ENCODE measurements at places on chromosomes 1 and 21.

DNA sequence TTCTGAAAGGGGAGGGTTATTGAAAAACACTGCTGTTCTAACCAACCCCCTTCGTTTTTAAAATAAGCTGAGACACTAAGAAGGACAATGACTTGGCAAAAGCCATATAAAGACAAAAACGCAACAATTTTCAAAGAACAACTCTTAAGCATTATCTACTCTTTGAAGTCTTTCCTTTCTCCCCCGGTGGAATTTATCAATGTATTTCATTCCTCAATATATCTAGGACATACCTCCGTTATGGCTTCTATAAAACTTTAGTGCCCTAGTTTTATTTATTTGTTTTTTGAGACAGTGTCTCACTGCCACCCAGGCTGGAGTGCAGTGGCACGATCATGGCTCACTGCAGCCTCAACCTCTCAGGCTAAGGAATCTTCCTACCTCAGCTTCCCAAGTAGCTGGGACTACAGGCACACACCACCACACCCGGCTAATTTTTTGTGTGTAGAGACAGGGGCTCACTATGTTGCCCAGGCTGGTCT lies 3.2 kb downstream of the NRDC start:
- no peak for DNase-seq

GRCh38 chr1:22236900-22237299 lies 94.0 kb upstream of the WNT4 start:
- DNase-seq, result no peak

- peak; percentile 60 for DNase-seq
Measured at GRCh38 chr1:77545970-77546369, 136.5 kb downstream of the ZZZ3 start.

DNA sequence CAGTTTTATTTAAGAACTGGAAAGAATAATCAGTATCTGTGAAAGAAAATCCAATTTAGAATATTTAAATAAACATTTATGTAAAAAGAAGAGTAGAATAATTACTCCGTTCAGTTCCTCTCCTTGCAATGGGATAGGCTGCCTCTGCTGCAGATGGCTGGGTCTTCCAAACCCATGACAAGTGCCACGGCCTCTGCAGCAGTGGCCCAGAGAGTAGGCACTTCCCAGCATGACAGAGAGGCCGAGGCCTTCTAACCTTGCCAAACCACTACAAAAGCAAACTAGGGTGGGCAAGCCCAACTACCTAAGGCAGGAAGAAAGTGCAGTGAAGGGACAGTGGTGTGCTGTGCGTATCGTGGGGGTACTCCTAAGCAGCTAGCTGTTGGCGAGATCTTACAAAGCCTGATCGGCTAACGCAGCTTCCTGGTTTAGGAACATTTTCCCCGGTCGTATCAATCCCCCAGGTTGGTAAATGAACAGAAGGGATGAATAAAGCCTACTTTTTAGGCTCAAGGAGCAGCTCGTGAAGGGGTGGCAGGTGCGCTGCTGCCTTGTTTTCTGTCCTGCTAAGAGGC lies 14.5 kb downstream of the ICMT start:
- no peak for DNase-seq

DNA sequence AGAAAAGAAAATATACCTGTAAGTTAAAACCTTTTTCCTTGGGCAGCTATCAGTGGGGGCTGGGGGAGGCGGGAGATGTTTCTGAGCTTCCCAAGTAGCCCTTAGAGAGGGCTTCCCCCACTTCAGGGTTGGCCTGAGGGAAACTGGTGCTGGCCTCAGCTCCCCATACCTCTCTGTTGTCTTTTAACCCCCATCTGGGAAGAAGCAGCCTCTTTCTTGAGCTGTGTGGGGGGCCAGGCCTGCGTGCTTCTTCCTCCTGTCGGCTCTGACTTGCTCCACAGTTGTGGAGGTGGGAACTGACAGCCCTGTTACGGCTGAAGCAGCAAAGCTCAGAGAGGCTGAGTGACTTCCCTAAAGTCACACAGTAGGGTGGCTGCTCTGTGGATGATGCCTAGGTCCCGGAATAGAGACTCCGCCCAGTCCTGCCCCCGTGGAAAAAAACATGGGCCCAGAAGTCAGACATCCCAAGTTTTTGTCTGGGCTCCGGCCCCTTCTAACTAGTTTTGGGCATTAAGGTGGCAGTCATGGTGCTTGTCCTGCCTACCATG lies 55.2 kb downstream of the ATP5PO start:
- DNase-seq, result no peak

DNA sequence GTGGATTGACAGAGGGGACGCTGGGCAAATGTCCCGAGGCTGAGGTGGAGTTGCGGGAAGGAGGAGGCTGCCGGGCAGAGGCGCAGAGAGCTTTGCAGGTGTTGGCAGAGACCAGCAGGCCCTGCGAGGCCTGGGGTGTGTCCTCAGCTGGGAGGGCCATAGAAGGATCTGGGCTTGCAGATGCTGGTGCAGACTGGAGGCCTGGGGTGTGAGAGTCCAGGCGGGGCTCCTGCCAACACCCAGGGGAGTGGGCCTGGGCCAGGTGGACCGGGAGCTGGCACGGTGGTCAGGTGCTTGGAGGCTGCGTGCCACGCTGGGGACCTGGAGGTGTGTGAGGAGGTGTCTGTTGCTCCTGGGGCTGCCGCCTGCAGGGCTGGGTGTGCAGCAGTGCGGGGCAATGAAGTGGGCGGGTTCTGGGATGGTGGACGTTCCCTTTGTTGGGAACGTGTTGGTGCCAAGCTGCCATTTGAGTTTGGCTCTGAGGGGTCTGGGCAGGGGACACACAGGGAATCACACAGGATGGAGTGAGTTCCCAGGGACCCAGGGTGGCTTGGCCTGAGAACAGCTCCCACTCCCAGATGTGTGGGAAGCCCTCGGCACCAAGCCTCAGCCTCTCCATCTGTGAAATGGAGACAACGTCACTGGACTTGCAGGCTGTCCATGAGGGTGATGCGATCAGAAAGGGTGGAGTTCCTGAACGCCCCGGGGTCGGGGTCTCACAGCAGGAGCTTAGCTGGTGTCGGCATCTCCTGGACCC lies 39.9 kb upstream of the POFUT2 start:
- no peak for DNase-seq

- no peak for DNase-seq
Measured at GRCh38 chr1:170049176-170049800, 25.2 kb downstream of the KIFAP3 start.

- DNase-seq, result no peak
Measured at GRCh38 chr1:55812281-55812680, 597.1 kb upstream of the USP24 start.

DNA sequence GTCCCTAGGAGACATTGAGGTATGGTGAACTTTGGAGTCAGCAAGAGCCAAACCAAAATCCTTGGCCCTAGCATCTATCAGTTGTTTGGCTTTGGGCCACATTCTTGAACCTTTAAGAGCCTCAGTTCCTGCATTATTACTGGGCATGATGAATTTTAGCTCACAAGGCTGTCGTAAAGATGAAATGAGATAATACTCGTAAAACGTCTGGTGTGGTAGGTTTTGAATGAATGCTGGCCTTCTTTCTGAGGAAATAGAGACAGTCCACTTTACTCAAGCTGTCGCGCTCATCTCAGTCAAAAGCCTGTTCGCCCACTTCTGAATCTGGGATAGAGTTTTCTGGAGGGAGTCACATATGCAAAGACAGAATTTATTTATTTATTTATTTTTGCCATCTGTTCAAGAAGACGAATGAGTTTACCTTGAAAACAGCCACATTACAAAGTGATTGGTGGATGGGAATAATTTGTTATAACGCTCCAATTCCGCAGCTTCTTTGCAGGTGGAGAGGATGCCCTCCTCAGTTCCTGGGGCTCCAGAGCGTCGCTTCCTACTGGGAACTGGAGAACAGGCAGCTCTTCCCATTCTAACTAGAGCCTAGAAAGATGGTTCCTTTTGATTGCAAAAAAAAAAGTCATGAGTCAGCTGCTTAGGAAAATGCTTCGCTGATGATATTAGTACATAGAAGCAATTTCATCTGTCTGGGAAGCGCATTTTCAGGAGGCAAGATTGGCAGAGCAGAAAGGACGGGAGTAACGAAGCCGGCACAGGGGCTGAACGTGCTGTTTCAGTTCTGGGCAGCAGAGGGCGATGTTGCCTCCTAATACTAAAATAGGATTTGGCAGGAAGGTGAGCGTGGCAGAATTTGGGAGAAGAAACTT lies 49.9 kb upstream of the CYP2J2 start:
- DNase-seq, result peak; percentile 64

- DNase-seq, result peak; percentile 80
Measured at GRCh38 chr1:203858055-203858454, 3.3 kb upstream of the SNRPE start.

DNA sequence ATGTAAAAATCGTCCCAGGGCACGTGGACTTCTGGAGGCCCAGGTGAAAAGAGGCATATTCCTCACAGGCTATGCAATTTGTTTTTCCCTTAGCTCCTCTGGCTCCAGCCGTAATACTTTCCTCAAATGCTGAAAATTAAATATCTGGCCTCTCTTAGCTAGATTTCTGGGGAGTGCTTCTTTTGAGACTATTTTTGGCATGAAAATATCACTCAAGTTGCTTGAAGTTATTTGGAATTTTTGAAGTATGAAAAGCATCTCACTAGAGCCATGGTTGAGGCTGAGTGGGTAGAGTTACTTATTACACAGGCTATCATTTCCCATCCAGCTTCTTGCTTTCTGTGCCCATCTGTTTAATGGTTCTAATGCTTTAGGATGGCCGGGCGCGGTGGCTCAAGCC lies 59.7 kb downstream of the MYOM3 start:
- DNase-seq, result no peak

- DNase-seq, result no peak
Measured at GRCh38 chr1:31581821-31582810, 5.8 kb downstream of the TINAGL1 start.

DNA sequence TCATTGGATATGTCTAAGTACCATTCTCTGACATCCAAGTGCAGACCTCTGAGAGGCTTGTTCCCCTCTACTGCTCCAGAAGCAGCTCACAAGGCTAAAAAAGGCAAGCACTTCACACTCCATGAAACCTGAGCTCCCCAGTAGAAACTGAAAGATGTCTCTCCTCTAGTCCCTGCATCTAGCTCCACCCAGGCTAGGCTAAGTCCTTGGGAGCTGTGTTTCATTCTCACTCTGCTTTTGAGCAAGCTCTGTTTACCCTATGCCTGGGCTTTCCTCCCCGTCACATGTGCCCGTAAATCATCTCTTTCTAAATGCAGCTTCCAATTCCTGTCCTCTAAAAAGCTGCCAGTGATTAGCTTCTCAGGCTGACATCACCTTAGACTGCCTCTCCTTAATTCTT lies 39.0 kb downstream of the LRRC71 start:
- DNase-seq, result no peak

GRCh38 chr1:119731741-119732430 lies 20.2 kb downstream of the PHGDH start:
- no peak for DNase-seq

DNA sequence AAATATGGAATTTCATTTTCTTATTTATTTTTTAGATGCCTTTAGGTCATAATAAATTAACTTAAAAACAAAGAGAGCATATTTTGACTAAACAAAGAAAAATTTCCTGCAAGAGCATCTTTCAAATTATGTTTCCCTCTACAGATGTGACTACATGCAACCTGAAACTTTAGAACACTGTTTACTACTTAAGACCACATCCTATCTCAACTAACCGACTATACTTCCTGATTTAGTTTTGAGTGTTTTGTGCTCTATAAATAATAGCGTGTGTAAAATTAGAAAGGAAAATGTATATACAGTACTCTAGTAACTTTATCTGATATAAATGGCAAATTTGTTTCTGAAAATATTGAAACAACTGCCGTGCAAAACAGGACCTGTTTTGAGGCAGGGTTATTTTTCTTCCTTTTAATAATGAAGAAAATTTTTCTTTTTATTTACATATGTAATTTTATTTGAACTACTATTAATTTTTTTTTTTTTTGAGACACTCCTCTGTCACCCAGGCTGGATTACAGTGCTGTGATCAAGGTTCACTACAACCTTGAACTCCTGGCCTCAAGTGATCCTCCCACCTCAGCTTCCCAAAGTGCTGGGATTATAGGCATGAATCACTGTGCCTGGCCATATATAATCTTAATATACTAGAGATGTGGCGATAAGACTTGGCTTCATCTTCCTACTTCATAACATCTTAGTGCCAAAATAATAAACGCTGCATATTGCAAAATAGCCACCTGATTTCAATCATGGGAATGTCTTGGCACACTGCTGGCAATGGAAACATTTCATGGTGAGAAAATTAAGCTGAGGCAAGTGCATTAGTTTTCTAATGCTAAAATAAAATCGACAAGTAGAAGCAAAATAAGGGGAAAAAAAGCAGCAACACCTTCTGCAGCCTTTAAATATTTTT lies 12.3 kb downstream of the ZRANB2 start:
- DNase-seq, result no peak

GRCh38 chr1:192600275-192600674 lies 24.7 kb downstream of the RGS1 start:
- no peak for DNase-seq

- DNase-seq, result no peak
Measured at GRCh38 chr1:70168283-70168682, 37.1 kb downstream of the LRRC40 start.

- DNase-seq, result no peak
Measured at GRCh38 chr1:169959686-169960085, 66.0 kb upstream of the SCYL3 start.

DNA sequence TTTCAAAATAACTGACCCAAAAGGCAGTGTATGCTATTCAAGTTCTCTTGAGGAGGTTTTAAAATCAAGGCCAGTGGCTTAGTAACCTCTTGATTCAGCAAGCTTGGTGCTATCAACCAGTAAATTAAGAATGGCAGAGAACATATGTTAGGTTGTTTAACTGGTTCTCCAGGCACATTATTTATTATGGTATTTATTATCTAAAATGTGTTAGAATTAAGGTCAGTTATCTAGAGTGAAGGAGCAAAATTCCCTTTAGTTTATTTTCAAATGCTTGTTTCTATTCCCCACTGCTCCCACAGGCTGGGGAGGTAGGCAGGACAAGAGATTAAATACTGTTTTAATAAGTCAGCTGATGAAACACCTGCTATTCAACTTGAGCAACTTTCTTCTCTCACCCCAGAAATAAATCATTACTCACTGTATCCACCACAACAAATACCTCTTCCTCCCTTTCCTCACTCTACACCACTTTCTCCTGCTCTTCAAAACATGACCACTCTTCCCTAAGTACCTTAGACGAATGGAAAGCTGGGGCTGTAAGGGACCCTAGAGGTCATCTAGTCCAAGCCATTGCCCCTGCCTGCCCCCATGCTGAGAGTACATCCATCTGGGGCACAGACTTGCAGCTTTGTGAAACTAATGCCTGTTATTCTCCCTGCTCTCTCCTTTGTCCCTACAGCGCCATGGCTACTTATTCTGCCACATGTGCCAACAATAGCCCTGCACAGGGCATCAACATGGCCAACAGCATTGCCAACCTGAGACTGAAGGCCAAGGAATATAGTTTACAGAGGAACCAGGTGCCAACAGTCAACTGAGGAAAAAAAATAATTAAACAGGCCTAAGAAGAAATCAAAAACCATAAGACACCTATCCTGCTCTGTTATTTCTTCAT lies 71.7 kb downstream of the PRRX1 start:
- DNase-seq, result no peak

DNA sequence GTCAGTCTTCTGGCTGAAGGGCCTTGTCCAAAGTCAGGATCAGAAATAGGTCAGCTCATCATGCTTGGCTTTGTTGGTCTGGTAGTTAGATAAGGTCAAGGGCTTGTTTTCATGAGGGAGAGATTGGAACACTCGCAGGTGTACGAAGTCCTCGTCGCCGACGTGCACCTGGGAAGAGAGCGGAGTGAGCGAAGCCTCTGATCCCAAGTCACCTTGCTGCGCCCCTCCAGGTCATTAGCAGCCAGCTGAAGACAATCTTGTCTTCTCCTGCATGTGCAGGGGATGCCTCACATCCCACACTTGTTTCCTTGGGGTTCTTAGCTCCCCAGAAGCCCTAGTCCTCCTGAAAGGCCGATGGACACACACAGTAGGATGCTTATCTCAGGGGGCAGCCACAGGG lies 1.9 kb downstream of the CSTB start:
- DNase-seq, result no peak

GRCh38 chr1:44676484-44677200 lies 2.1 kb downstream of the ARMH1 start:
- peak; percentile 33 for DNase-seq
